ENCODE measurements at places on chromosomes 2 and 18.

DNA sequence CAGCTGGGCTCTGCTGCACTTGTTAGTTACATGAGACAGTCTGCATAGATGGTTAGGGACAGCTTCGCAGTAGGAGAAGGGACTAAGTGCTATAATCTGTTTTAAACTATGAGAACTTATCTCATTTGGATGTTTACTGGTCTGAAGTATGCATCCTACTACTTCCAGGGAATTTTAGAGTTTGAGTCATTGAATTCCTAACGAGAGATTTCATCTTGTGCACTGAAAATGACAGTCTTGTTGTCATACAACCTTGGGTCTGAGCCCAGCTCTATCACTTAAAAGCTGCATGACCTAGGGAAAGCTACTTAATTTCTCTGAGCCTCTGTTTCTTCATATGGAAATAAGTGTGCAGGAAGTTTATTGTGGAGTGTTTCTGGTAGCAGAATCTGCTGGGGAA lies 78.4 kb downstream of the TRIM43 start:
- no peaks in the 10 kb centered on the region for H3K36me3 ChIP-seq
- no peaks in the 10 kb centered on the region for H3K4me1 ChIP-seq
- H3K4me3 ChIP-seq, result no peak overlapping the region
- H3K27ac ChIP-seq, result no peak overlapping the region
- H3K27me3 ChIP-seq, result peaks cover 11% of the 10 kb centered on the region

DNA sequence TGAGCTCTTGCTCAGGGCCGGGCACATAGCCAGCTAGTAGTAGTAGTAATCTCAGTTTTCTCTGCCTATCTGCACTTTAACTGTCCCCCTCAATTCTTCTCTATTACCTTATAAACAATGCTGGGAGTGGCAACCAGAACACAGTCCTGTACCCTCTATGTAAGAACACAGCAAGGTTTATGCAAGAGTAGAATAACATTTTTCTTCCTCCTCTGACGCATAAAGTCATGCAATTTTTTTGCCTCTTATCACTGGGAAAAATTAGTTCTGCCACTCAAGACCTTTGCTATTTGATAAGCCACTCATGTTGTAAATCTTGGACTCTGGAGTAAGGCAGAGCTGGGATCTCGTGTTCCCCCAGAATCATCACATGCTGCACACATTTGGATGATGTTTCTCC lies 200.7 kb upstream of the SOX11 start:
- H3K36me3 ChIP-seq, result no peaks in the 10 kb centered on the region
- no peak overlapping the region for H3K27ac ChIP-seq
- H3K27me3 ChIP-seq, result no peaks in the 10 kb centered on the region

DNA sequence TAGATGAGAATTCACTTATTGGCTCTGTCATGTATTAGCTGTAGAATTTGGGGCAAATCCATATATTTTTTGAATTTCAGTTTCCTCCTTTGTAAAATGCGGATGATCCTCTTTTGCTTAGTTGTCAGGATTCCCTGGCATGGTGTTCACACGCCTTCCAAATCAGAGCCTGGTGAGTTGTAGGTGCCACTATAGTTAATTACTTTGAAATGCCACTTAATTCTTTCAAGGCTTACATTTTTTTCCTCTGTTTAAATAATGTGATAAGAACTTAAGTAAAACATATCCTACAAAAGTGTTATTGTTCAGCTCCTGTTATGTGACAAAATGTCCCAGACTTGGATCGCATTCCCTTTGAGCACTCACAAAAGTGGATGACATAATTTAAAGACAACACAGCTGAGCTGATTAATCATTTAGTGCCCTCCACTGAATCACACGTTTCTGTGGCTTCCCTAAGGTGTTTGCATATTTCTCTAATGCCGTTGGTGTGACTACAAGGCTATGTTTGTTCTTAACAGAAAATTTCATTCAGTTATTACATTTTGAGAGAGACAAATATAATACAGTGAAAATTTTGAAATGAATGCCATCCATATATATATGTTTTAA lies 471.2 kb upstream of the CHST9 start:
- no peak overlapping the region for H3K4me3 ChIP-seq
- H3K27ac ChIP-seq, result no peak overlapping the region
- no peak for DNase-seq
- no peaks in the 10 kb centered on the region for H3K36me3 ChIP-seq
- H3K27me3 ChIP-seq, result peaks cover 2% of the 10 kb centered on the region

DNA sequence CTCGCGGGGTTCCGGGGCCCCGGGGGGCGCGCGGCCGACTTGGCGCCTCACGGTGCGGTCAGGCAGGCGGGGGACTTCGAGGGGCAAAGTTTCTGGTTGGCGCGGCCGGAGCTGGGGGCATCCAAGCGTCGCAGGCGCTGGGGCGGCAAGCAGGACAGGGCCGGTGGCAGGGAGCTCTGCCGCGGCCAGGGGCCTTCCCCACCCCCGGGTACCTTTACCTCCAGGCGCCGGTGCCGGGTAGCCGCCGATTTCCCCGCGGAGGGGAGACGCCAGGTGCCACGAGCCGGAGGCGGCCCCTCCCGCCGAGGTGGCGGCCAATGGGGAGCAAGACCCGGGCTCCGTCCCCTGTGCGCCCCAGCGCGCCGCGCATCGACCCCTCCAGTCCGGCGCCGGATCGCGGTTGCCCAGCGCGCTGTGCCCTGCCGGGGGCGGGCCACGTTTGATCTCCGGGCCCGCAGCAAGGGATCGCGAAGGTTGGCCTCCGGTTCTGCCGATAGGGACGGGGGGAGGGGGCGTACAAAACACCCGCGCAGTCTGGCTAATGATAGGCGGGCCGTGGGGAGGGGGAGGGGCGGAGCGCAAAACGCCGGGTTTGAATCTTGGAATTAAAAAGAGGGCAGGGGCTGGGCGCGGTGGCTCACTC lies at the start of gene ST8SIA5:
Gene ST8SIA5, minus strand, starts transcription at position 495 of the 643 bp plus-strand sequence. CDS start 545 bp downstream, outside the sequence.
- no peaks in the 10 kb centered on the region for H3K36me3 ChIP-seq
- no peak for DNase-seq
- peaks cover 24% of the 10 kb centered on the region for H3K4me1 ChIP-seq
- peak within 1 kb of the TSS; percentile 68 for H3K4me3 ChIP-seq
- no peak within 1 kb of the TSS for H3K27ac ChIP-seq

- H3K4me1 ChIP-seq, result no peaks in the 10 kb centered on the region
- H3K36me3 ChIP-seq, result no peaks in the 10 kb centered on the region
- H3K4me3 ChIP-seq, result no peak overlapping the region
- no peaks in the 10 kb centered on the region for H3K27me3 ChIP-seq
- no peak for DNase-seq
Observed at GRCh38 chr2:145503511-145503910, 983.6 kb upstream of the ZEB2 start.
